ENCODE measurements at places on chromosomes 4 and X.
A peak's percentile ranks its signal among the peaks of the same experiment; 100 is the strongest.

GRCh38 chr4:113623274-113623894 is 138.2 kb downstream of the CAMK2D start:
- DNase-seq = no peak

GRCh38 chr4:4417886-4418285 is 31.0 kb downstream of the NSG1 start:
- DNase-seq = no peak

DNA sequence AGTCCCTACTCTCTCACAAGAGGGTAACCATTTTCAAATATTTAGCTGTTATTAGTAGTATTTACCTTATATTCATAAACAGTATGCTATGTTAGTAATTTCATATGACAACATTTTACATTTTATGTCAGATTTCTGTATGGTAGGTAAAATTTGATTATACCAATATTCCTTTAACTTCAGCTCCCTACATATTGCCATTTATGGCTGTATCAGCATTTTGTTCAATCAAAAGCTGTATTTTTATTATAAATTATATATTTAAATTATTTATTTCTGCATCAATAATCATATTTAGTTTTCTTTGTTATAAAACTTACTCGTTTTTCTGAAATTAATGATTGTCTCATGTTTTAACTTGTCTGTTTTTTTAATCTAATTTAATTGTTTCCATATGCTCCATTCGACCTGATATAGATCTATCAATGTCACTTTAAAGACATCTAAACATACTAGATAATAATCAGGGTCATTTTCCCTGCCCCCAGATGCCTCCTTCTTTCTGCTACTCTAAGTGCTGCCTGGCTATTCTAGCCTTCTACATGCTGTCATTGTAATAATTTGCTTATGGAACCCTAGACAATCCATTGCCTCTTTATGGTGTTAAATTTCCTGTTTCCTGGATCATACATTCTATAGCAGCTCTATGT is 1976.7 kb upstream of the ADGRL3 start:
- DNase-seq = no peak

DNA sequence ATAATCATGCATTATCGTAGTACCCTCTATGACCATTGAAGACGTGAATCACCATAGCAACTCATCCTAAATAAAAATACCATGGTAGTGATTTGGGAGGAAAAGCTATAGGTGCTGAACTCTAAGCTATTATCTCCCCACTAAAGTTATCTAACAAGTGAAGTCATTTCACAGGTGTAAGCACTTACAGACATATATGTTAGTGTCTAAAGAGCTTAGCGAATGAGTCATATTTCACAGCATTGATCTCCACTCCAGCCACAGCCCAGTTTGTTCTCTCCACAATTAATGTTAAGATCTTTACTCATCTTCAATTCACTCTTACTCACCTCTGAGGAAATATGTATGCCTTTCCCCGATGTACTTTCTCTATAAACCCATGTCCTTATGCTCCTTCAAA is 57.0 kb downstream of the DCAF8L1 start:
- DNase-seq = no peak

DNA sequence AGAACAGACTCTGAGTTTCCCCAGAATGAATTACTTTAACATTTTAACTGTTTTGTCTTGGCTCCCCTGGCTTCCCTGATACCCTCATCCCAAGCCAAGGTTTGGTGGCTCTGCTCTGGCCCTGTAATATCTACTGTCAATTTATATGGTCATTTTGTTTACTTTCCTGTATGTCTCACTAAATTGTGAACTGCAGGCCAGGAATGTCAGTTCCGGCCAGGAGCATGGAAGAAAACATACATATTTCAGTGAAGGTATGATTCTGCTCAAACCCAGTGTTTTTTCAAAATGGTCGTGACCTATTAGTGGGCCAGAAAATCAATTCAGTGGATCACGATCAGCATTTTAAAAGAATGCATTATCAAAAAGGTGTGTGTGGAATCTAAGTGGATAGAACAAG is 1.2 kb downstream of the RPGR start:
- no peak for DNase-seq

GRCh38 chrX:129823115-129823514 is 20.6 kb downstream of the ZDHHC9 start:
- peak; percentile 9 for DNase-seq

DNA sequence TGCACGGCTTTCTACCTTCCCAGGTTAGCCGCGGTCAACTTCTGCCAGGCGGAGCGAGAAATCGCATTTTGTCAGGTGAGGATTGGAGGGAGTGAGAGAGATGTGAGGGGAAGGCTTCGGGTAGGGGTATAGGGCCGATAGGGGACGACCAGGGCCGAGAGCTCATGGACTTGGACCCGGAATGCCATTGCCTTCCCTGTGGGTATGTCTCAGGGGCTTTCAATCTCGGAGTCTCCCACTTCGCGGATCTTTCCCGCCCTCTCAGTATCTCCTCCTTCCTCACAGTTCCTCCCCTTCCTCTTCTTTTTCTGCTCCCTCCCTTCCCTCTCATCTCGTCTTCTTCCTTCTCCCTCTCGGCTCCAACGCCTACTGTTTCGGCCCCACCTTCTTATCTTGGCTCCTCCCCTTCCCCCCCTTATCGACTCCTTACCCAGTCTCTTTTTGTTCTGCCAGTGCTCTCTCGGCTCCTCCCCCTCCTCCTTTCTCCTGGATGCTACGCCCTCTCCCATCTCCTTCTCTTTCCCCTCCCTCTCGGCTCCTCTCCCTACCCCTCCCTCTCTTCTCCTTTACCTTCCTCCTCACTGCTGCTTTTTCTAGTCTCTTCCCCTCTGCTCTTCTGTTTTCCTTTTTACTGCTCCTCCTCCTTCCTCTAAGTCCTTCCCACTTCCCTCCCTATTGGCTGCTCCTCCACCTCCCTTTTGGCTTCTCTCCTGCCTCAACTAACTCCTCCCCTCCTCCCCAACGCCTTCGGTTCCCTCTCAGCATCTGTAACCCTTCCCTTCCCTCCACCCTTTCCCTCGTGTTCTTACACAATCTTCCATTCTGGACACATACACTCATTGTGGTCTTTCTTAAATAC is 29.4 kb upstream of the RBMX start:
- peak; percentile 60 for DNase-seq

DNA sequence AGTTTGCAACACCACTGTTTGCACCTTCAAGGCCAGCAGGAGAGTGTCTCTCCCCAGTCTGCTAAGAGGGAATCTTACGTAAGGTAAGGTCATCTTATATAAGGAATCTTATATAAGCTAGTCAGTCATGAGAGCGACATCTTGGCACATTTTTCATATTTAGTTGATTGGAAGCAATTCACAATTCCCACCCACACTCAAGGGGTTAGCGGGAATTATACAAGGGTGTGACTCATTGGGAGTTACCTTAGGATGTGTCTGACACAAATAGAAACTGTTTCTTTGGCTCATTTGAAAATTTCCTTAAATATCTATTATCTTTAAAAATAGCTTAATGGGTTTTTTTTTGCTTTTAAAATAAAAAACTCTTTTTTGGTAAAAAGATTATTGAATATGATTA is 62.1 kb upstream of the GRPR start:
- DNase-seq = no peak

All from T-helper 22 cell (primary cell).